ENCODE measurements at places on chromosomes 13 and 19. TPM values are rescaled to one million over a fixed set of nuclear protein-coding genes. Genes with fewer than 3 reads are reported as not detected.

The ZNF610 gene
- 3.3 TPM for total RNA-seq

The SMG9 gene
- 6.1 TPM for total RNA-seq

The ZNF296 gene
- not detected for total RNA-seq

The FAM83E gene
- total RNA-seq: 1.0 TPM

The SYNGR4 gene
- not detected for total RNA-seq

The ZNF256 gene
- 5.1 TPM for total RNA-seq

The ERF gene
- 13.2 TPM for total RNA-seq

The SERPINE3 gene
- not detected for total RNA-seq

Measured in fibroblast of lung (primary cell).